EH (cell line): ENCODE measurements at places on chromosomes 1 and 21.

GRCh38 chr1:227489572-227489971 lies 73.8 kb upstream of the ZNF678 start:
- no peak for DNase-seq

- DNase-seq: no peak
Measured at GRCh38 chr1:242055749-242056320, 56.9 kb upstream of the MAP1LC3C start.

- DNase-seq: no peak
Measured at GRCh38 chr1:58909914-58910681, 126.3 kb upstream of the JUN start.

DNA sequence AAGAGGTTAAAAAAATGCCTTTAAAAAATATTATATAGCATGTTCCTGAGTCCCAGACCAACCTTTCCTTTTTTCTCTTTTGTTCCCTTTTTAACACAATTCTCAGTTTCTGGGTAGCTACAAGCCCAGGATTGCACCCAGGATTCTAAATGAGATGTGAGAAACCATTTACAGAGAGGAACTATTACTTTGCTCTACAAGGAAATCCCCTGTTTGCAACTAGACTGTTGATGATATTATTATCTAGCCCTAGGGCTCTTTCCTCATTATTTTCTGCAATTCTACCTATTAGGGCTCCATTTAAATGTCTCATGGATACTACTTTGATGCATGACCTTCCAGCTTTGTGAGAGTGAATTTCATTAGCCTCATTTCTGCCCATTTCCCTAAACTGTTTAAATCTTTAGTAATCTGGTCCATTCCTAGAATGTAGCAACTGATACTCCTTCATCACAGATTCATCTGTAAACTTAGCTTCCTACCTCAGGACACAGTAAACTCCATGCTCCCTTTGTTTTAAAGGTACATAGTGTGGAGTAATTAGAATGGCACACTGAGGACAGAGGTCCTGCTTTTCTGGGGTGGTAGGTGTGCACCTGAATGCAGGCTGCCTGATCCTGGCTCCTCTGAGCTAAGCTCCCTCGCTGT lies 7.1 kb upstream of the KIF14 start:
- DNase-seq: no peak

DNA sequence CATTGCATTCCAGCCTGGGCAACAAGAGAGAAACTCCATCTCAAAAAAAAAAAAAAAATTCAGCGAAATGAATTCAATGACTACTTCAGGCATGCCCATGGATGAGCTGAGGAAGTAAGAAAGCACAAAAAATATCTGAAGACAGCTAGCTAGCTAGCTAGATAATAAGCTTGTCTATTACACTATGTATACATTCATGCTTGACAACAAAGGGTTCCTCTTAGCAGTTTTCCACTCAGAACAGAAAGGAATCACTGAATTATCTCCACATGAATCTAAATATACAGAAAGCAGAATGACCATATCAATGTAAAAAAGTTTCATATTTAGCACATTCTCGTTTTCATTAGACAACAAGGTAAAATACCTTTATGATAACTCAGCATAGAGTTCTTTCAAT lies 32.1 kb downstream of the USP48 start:
- DNase-seq: no peak

- peak; percentile 94 for DNase-seq
Measured at GRCh38 chr1:16984717-16985116, 4.3 kb upstream of the MFAP2 start.

- DNase-seq: no peak
Measured at GRCh38 chr1:73472810-73473209, 725.2 kb downstream of the LRRIQ3 start.

DNA sequence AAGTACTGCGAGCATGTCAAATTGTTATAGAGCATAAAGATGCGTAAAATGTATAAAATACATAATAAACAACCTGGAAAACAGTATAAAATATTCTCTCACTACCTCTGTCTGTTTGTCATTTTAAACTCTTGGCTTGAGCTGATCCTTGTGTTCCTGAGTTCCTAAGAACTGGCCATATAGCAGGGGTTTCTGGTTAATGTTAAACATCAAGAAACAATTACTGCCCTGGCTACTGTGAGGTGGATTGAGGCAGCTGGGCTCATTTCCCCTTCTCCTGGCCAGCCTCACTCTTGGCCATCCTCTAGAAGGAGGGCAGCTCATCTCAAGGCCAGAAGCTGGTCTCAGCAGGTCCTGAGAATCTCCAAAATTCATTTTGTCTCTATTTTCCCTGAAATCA lies 297.3 kb upstream of the USP24 start:
- DNase-seq: no peak

GRCh38 chr1:67840449-67840848 lies 7.2 kb upstream of the GNG12 start:
- peak; percentile 95 for DNase-seq

DNA sequence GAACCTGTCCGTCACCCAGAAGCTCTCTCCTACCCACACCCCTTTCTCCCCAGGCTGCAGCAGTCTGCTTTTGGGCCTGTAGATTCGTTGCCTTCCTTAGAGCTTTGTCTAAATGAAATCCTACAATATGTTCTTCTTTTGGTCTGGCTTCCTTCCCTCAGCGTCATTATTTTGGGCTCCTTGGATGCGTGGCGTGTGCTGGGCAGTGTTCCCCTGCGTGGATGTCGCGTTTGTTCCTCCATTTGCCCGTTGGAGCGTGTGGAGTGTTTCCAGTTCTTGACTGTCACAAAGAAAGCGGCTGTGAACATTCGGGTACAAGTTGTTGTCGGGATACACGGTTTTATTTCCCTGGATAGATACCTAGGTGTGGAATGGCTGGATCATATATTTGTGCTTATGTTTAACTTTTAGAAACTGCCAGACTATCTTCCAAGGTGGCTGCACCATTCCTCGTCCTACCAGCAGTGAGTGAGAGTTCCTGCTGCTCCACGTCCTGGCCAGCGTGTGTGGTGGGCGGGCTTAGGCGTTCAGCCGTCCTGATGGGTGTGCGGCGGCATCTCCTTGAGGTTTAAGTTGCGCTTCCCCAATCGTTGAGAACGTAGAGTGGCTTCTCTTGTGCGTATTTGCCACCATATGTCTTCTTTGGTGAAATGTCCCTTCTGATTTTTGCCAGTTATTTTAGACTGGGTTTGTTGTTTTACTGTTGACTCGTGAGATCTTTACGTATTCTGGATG lies 31.7 kb downstream of the SKI start:
- DNase-seq: no peak

- no peak for DNase-seq
Measured at GRCh38 chr1:156194300-156194652, 372 bp downstream of the SLC25A44 start.

DNA sequence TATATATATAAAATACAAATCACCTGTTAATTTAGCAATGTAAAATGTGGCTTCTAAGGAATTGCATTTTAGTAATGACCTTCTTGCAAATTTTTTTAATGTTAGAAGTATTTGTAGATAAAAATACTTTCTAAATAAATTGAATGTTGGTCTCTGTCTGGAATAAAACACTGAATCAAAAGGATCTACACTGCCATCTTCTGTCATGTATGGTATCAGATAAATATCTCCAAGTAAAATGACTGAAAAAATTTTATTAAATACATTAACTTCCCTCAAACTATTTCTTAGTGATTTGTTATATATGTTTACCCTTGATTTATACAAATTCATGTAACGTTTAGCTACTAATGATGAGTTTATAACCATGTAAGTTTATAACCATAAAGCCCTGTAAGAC lies 2029.3 kb downstream of the MRPL39 start:
- no peak for DNase-seq

- no peak for DNase-seq
Measured at GRCh38 chr1:32748926-32749325, 46.4 kb upstream of the SYNC start.

- DNase-seq: no peak
Measured at GRCh38 chr21:28356422-28356821, 636.3 kb downstream of the LTN1 start.
